Calu3 (cell line): ENCODE measurements at places on chromosomes 12 and 14. TPM values are rescaled to one million over a fixed set of nuclear protein-coding genes. Genes with fewer than 3 reads are reported as not detected.

Gene PPP1R1A
- total RNA-seq: 0.26 TPM in 1 of 2 replicates, not detected in the other

GRCh38 chr14:79820866-79821535 is 390.3 kb downstream of the DIO2 start:
- DNase-seq: no peak
- peaks cover 8% of the 10 kb centered on the region for H3K4me1 ChIP-seq
- H3K36me3 ChIP-seq: no peaks in the 10 kb centered on the region
- H3K27ac ChIP-seq: no peak overlapping the region

DNA sequence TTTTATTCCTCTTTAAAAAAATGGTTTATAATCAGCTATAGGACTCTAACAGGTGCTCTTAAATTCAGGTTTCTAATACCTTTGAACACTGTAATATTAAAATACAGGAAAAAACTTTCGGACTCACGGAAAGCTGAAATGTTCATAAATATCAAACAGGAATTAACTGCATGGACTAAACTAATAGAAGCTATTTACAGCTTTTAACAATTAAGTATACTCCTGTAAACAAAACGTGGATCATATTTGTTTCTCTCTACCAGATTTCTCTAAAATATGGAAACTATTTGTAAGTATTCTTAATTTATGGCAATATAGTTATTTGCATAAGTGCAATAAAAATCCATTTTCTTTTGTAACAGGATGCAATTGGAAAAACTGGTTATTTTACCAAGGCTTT is 108.9 kb upstream of the RESF1 start:
- peaks cover 6% of the 10 kb centered on the region for H3K36me3 ChIP-seq
- H3K27me3 ChIP-seq: no peaks in the 10 kb centered on the region
- H3K4me1 ChIP-seq: peaks cover 10% of the 10 kb centered on the region
- DNase-seq: no peak
- H3K4me3 ChIP-seq: no peak overlapping the region

DNA sequence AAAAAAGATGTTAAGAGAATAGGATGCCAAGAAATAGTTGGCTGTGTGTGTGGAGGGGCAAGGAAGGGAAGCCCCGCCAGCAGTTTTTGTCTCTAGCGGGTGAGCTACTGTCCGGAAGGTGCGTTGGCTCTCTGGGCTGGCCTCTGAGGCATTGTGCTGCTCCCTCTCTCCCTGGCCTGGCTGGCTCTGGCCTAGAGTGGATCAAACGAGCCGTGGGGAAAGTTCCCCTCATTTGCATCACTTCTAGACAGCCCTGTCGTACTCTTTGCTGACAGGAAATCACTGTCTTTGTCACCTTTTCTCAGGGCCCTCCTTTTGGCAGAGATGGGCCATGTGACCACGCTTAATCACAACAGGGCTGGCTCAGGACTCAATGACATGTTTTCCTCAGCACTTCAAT is 236.1 kb upstream of the NPAS3 start:
- H3K4me1 ChIP-seq: no peaks in the 10 kb centered on the region
- no peak for DNase-seq
- no peaks in the 10 kb centered on the region for H3K36me3 ChIP-seq
- H3K4me3 ChIP-seq: no peak overlapping the region

GRCh38 chr12:27434673-27435565 is 11.6 kb upstream of the SMCO2 start:
- H3K4me1 ChIP-seq: peaks cover 13% of the 10 kb centered on the region
- H3K27me3 ChIP-seq: no peaks in the 10 kb centered on the region
- H3K4me3 ChIP-seq: no peak overlapping the region
- peaks cover 8% of the 10 kb centered on the region for H3K36me3 ChIP-seq
